Mesenteric fat pad (tissue), 1 donor: ENCODE measurements at places on chromosomes 12 and 14.

DNA sequence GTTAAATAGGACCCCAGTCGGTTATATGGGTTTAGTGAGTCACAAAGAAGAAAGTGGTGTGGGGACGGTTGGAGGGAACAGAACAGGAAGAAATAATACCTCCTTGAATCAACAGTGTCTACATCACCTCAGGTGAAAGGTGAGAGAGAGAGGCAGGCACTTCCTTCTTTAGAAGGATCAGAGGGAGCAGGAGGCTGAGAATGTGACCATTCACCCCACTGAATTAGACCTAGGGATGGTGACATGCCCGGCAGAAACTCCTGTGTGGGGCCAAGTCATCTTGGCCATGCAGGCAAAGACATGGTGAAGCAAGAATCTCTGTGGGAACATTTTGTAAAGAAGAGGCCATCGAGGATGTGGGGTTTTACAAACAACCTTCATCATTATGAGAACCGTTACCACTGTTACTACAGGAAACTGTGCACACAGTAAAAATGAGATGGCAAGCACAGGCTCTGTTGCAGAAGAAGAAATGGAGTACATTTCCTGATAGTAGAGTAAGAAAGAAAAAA is 1196.9 kb downstream of the VRK1 start:
- no peak for DNase-seq

DNA sequence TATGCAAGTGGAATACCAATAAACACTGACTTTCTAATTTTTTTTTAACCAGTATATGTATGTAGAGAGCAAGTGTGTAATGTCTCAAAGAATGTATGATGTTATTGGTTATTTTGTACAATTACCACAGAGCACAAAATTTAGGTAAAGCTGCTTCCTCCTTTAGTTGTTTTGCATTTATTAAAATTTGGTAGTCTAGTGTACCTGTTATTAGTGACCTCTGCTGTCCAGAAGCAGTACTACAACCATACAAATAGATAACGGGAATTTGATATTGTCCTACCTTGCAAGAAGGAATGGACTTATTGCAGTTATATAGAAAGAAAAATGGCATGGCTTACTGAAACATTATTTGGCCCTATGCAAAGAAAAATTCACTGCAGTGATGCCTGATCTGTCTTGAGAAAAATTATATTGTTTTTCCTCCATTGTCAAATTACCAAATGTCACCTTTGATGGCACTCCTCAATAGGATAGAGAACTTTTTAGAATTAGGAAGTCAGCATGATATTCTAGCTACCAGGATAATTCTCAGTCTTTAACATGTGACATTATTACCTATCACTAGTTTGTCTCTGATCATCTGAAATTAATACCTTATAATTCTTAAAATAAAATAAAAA is 153.9 kb upstream of the RMST start:
- DNase-seq, result no peak

GRCh38 chr12:64587447-64587846 is 22.8 kb upstream of the RASSF3 start:
- no peak for DNase-seq

DNA sequence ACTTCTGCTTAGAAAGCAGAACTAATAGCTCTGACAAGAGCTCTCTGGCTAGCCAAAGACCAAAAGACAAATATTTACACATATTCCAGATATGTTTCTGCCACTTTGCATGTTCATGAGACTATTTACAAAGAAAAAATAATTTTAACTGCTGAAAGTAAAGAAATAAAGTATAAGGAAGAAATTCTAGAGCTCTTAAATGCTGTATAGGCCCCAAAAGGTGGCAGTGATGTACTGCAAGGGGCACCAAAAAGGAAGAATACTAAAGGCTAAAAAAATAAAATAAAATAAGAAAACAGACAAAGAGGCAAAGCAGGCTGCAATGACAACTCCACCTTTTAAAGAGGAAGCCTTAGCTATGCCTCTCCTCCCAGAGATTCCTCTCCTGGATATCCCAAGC is 23.0 kb downstream of the KLRK1 start:
- DNase-seq, result no peak

DNA sequence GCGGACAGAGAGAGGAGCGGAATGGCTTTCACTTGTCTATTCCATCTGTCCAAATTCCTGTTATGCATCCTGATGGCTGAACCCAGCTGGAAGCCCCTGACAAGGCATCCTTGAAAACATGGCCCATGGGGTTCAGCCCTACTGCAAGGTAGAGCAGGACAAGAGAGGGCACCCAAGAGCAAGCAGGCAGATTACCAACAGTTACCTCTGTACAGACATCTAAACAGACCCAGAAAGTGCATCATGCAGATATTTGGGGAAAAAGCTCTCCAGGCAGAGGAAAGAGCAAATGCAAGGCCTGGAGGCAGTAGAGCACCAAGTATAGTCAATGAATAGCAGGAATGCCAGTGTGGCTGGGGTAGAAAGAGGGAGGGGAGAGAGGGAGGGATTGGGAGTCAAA is 407.5 kb downstream of the PCNX1 start:
- no peak for DNase-seq

DNA sequence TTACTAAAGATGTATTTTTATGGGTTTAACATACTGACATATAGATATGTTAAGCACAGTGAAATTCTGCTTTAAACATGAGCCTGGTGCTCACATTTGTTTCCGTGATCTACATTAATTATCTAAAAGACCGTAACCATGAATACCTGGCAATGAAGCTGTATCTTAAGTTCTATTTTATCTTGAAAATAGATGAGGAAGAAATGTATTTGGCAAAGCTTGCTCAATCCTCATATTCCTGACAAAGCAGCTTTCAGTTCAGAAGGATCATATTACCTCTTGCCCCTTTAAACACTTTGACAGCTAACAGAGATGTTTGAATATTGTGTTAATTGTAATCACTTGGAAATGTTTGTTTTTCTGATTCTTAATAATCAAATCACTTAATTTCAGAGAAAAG is 9.8 kb downstream of the EPYC start:
- no peak for DNase-seq

DNA sequence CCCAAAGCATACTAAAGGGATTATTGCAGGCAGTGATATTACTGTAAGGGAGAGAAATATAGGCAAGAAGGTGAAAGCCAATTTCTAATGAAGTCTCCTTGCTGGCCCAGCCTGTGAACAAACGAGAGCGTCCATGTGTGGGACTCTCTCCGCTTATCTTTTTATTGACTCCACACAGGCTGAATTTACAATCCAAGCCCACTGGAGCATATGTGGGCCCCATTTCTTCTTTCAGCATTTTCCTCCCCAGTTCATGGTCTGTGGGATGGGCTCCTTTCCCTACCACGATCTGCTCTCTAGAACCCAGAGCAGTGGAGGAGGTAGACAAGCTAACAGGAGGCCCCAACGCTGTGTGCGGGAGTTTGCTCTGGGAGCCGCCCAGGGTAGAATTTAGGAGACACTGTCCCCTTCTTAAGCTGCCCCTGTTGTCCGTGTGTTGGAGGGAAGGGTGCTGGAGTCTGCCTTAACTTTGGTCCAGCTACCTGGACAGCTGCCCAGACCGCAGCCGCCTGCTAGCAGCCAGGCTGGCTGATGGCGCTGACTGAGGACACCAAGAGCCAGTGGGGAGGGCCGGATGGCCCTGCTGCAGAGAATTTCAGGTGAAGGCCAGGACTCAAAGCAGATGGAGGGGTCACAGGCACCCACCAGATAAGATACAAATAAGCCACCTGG is 3.2 kb upstream of the HOXC11 start:
- DNase-seq, result no peak

DNA sequence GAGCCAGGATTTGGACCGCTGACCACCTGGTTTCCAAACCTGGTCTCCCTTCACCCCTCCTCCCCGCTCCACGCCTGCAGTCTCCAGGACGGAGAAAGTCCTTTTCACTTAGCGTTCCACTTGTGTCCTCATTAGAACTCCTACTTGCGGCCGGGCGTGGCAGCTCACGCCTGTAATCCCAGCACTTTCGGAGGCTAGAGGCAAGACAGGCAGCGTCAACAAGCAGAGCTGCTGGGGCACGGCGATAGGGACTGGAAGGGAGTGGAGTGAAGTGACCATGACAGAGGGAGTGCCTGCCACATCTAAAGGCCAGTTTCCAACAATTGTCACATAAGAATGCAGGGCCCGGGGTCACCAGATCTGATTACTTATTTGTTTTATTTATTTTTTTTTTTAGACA is 132.5 kb upstream of the NCOR2 start:
- no peak for DNase-seq

GRCh38 chr12:100077367-100077766 is 65.3 kb downstream of the BLTP3B start:
- DNase-seq, result no peak

DNA sequence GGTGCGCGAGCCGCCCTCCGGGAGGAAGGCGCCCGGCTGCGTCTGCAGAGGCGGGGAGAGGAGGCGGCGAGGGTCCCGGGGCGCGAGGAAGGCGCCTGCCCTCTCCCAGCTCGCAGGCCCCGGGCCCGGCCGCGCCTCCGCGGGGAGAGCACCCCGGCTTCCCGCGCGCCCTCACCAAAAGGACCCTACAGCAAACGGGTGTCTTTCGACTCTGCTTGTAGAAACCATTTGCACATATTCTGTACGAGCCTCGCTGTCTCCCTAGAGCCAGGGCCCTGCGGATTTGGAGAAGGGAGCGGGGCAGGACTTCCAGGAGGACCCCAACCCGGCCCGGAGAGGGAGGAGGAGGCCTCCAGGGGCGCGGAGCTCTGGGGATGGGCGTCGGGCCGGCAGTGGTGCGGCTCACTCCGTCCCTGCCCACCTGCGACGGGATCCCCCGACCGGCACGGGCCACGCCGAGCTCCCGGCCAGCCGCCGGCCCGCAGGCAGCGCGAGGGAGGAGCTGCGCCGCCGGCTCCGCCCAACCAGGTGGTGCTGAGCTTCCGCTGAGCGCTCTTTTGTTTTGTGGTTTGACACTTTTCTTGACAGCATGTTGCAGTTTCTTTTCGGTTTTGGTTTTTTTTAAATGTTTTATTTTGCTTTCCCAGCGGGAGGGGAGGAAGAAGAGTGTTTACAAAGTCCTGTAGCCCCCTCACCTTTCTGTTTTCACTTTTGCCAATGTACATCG is 103.3 kb upstream of the FKBP4 start:
- DNase-seq, result no peak

DNA sequence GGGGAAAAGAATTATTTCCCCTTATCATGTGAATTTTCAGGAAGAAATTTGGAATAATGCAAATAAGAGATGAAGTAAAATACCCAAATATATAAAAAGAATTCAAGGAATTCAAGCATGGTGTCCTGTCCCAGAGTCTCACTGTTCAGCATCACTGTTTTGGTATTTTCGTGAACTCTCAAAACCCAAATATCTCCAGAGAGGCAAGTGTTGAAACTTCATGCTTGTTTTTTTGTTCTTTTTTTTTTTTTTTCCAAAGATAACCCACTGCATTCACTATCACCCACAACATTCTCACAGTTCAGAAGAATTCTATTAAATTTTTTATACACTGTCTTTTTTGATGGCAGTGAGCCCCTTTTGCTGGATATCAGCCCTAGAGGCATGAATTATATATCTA is 354.9 kb downstream of the DIO2 start:
- no peak for DNase-seq

- no peak for DNase-seq
These were observed 12.1 kb downstream of the CSRP2 start for GRCh38 chr12:76866726-76867125.

GRCh38 chr14:51566831-51567582 is 84.7 kb upstream of the FRMD6 start:
- DNase-seq, result no peak

DNA sequence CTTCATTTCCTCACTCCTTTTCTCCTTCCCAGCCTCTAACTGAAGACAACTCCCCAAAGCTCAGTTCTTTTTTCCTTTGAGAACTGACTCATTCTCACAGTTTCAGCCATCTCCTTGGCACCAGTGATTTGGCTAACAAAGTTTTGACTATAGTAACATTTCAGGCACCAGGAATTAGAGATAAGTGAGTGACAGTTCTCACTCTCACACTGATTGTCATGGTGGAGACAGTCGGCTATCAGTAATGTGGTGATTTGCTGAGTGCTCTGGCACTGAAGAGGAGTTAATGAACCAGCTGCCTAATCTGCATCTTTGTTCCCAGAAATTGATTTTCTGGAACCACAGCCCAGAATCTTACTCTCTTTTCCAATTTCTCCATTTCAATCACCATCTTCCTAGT is 29.5 kb downstream of the HELB start:
- DNase-seq, result no peak

DNA sequence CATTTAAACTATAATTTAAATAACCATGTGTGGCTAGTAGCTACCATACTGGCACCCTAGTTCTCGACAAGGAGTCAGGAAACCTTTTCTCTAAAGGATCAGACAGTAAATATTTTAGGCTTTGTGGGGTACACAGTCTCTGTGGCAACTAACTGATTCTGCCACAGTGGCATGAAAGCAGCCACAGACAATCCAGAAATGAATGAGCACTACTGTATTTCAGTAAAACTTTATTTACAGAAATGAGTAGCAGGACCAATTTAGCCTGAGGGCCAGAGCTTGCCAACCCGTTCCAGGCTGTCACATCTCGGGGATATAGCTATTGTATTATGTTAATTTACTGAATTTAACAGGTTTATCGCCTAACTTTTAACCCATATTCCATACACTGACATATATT is 278.7 kb downstream of the ITPR2 start:
- DNase-seq, result no peak

- DNase-seq, result no peak
These were observed 716.8 kb downstream of the LRFN5 start for GRCh38 chr14:42323426-42323825.

DNA sequence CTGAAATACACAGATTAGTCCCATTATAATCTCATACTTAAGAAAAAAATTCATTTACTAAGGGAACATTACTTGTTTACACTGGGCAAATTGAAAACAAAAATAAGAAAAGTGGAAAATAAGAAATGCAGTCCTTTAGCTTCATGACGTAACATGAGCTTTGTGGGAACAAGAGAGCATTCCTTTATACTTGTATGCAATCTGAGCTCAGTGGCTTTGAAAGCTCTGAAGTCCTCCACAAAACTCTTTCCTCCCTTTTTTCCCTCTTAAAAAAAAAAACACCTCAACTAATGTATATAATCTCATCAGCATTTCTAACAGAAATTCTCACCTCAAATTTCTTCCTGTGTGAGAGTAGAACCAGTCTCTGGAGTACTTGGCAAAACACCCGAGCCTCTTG is 76.9 kb upstream of the OTX2 start:
- DNase-seq, result no peak

DNA sequence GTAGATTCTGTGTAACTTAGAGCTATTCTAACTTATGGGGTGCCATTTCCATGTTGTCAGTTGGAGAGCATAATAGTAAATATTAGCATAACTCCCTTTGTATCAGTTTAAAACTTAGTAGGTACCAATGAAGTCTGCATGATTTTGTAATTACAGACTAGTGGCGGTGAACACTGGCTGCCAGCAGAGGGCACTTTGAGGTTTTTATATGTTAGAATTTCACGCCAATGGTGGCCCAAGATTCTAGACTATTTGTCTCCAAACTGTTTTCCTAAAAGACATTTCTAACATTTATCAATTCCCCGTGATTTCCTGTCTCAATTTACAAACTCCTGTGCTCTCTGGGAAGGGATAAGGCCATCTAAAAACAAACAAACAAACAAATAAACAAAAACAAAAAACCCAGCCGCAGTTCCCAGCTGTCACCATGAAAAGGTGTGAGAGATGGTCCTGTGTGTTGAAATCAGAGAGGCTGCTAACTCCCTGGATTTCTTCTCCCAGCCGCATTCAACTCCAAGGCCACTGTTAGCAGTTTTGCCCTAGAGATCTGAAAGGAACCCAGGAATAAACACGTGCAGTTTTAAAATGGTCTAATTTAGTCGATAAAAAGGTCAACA is 57.6 kb downstream of the BRMS1L start:
- DNase-seq, result no peak

- no peak for DNase-seq
These were observed 1072.8 kb downstream of the TMEM121 start for GRCh38 chr14:106599209-106599608.
